ENCODE measurements at places on chromosomes 16 and 17.
A peak's percentile ranks its signal among the peaks of the same experiment; 100 is the strongest.

DNA sequence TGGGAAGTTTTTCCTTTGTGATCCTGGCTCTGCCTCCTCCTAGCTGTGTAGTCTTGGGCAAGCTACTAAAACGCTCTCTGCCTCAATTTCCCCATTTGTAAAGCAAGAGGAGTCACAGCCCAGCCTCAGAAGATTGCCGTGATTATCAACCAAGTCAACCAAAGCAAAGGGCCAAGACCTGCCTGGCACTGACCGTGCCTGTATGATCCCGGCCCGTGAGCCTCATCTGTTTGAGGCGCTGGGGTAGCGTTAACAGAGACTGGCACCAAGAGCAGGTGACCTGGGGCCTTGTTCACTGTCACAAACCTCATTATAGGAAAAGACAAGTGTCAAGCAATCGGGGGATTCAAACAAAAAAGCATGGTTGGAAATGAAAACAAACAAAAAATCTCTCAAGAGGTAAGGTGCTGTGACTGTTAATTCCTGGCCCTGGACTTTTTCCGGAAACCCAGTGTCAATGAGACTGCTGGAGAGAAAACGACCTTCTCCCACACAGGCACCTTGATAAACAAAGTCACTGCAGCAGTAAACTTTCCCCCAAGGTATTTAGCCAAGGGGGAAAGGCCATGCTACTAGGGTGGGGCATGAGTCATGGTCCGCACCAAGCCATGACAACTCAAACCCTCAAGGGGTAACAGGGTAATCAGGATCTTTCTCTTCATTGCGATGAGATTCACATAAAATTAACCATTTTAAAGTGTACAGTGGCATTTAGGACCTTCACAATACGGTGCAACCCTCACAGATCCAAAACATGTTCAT, 5.4 kb downstream of the MEAK7 start:
- DNase-seq = no peak

- no peak for DNase-seq
Observed at GRCh38 chr16:1647856-1648255, 30.2 kb upstream of the JPT2 start.

DNA sequence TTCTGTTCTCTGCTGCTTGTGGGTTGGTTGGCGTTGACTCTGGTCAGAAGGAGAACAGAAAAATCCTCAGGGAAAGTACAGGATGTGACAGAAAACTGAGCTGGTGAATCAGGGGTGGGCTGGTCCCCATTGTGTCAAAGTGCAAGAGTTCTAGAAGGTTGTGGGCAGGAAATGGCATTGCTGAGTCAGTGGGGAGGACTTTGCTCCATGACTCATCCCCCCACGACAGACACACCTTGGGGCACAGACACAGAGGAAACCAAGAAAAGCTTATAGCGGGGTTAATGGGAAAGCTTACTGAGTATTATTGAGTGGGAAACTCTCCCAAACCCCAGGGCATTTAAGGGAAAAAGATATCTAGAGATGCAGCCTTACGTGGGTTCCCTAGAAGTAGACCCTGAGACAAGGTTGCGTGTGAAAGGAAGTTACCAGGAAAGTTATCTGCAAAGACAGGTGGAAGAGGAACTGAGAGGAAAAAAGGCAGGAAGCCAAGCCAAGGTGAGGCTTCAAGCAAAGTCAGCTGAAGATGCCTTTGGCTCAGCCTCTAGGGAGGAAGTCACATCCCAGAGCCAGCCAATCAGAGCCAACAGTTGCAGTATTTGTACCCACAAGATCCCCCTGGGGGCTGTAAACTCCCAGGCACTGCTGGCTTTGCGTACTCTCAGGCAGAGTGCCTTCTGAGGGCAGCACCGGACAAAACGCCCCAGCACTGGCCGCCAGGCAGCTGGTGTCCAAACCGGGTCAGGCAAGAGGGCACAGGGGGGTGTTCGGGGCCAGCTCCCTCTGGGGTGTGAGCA, 86.4 kb downstream of the FOXL1 start:
- DNase-seq = peak; percentile 13

- DNase-seq = no peak
Observed at GRCh38 chr17:48873696-48874443, 18.7 kb upstream of the ATP5MC1 start.

DNA sequence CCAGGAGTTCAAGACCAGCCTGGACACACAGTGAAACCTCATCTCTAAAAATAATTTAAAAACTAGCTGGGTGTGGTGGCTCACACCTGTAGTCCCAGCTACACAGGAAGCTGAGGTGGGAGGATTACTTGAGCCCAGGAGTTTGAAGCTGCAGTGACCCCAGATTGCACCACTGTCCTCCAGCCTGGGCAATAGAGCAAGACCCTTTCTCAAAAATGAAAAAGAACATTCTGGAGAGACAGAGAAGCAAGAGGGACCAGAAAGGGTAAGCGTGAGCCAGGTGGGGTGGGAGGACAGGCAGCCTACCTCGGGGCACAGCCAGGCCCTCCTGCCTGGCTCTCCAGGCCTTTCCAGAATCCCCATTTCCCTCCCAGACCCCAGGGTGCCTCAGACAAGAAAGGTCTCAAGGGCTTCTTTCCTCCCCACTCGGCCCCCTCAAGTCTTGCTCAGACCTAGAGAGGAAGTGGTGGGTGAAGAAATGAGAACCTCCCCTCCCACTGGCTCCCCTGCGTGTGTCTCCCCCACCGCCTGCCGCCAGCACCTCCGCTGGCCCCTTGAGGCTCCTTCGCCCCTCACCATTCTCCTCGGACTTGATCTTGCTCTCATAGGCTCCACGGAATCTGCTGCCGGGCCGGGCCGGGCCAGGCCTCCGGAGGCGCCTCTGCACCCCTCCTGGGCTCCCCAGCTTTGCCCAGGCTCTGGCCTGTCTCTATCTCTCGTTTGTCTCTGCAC, 503 bp downstream of the C16orf54 start:
- DNase-seq = no peak

DNA sequence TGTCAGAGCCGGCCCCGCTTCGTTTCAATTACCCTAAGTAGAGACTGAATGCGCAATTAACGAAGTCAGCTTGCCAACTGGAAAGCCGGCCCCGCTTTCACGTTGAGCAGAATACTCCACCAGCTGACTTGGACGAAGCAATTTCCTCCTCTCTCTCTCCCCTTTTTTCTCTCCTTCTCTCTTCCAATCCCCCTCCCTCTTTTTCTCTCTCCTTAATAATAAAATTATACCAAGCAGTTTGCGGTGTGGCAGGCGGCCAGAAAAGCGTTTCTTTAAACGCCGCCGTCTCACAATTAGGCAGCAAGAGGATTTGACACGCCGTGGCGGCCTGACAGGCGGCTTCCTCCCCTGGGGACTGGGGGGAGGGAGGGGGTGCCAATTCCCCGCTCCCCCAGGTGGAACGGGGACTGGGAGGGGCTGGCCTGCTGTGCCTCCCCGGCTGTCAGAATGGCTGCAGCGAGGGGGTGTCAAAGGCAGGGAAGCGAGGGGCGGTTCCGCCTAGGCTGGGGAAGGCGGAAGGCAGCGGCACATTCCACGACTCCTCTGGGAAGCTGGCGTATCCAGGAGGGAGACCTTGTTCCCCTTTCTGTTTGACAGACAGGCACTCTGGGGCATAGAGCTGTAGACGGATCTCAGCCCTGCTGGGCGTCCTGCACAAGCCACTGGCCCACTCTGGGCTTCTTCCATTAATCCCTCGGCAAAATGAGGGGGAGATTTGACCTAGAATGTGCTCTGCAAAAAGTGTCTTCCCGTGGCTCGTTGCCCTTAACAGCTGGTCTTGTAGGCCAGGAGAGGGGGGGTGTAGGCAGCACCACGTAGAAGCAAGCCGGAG, 52.7 kb downstream of the SREBF1 start:
- DNase-seq = no peak

GRCh38 chr16:70349783-70350182, 3.1 kb downstream of the DDX19A start:
- no peak for DNase-seq

DNA sequence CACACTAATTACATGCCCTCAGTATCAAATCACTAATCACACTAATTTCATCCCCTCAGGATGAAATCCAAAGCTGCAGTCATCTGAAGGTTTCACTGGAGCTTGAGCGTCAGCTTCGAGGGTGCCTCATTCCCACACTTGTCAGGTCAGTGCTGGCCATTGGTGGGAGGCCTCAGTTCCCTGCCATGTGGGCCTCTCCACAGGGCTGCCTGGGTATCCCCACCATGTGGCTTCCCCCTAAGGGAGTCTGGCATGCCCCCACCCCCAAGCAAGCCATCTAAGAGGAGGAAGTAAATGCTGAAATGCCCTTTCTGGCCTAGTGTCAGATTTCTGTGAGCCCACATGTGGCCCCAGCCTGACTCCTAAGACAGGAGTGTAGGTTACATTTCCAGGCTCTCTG, 78.6 kb upstream of the CDH5 start:
- no peak for DNase-seq

DNA sequence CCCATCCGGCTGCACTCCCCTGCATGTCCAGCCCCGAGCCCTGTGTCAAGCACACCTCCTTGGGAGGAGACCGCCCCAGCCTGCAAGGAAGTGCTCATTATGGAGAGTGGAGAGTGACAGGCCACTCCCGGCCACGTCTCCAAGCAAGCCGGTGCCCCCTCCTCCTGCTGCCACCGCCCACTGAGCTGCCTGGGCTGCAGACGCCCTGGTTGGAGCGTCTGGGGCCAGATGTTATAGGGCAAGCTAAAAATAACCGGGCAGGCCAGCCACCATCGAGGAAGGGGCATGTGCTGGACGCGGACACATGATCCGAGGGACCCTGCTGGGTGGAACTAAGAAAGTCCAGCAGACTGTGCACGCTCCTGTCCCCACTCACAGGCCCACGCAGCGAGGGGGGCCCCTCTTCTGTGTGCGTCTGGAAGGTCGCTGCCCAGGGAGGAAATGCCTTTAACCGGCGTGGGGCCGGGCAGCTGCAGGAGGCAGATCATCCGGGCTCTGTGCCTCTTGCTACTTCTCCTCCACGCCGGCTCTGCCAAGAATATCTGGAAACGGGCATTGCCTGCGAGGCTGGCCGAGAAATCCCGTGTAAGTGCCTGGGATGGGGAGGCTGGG, at the start of gene WFDC1:
TSS of gene WFDC1 (plus strand) at position 348 of the 612 bp plus-strand sequence. CDS start at position 442, 94 bp downstream.
- DNase-seq = no peak

DNA sequence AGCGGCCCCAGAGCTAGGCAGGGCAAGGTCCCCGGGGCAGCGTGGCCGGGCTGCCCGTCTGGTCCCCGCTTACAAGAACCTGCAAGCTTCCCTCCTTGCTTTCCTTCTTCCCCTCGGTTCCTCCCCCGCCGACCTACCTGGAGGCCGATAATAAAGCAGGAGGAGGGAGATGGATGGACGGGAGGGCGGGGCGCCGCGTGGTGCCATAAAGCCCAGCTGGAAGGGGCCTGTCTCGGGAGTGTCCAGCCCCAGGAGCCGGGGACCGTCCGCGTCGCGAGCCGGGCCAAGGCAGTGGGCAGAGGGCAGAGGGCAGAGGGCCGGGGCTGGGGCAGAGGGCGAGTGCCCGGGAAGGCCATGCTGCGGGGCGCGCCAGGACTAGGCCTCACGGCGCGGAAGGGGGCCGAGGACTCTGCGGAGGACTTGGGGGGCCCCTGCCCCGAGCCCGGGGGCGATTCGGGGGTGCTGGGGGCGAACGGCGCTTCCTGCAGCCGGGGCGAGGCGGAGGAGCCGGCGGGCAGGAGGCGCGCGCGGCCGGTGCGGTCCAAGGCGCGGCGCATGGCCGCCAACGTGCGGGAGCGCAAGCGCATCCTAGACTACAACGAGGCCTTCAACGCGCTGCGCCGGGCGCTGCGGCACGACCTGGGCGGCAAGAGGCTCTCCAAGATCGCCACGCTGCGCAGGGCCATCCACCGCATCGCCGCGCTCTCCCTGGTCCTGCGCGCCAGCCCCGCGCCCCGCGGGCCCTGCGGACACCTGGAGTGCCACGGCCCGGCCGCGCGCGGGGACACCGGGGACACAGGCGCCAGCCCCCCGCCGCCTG, at the start of gene BHLHA9:
TSS of gene BHLHA9 (plus strand) at position 235 of the 820 bp plus-strand sequence. CDS start at position 355, 120 bp downstream.
- DNase-seq = no peak

GRCh38 chr17:76912421-76913164, 44.4 kb downstream of the MGAT5B start:
- no peak for DNase-seq

DNA sequence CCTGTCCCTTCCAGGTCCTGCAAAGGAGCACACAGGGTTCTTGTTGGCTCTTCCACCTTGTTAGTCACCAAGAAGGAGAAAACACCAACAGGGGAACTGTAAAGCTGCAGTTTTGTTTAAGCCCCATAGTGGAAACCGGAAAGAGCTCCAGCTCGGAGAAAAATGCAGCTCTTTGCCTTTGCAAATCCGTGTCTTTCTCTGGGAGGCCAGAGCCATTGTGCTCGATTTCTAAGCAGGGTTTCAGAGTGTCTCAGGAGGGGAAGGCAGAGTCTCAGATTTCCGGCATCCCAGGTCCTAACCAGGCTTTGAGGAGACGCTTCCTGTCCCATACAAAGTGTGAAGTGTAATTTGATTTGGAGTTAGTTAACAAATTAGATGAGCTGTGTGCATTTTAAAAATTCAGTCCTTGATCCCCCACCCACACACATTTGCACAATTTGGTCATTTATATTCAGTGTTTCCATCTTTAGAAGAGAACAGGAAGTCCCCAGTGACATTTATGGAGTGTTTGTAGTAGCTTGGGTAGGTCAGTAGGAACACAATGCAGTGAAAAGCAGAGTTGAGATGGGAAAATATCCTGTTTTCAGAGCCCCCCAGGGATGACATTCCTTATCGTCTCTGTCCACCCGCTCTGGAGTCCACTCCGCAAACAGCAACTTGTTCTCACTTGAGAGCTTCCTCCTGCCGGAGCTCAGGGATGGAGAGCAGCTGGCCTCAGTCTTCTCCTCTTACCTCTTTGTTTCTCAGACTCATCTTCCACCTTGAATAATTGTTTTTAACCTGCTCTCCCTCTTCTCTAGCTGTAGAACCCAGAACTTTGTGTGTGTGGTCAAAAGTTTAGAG, 331.9 kb downstream of the SEC14L1 start:
- no peak for DNase-seq

DNA sequence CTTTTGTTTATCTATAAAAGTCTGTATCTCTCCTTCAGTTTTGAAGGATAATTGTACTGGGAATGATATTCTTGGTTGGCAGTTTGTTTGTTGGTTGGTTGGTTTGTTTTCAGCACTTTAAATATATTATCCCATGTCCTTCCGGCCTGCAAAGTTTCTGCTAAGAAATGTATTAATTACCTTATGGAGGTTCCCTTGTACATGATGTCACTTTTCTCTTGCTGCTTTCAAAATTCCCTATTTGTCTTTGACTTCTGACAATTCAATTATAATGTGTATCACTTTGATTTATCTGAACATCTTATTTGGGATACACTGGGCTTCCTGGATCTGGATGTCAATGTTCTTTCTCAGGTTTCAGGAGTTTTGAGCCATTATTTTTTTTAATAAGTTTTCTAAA, 4.1 kb upstream of the KRT34 start:
- DNase-seq = no peak

- DNase-seq = no peak
Observed at GRCh38 chr17:17669580-17670235, 11.6 kb upstream of the RAI1 start.

GRCh38 chr17:7636163-7636562, 6.2 kb downstream of the SHBG start:
- no peak for DNase-seq

GRCh38 chr17:11916091-11916490, 81.2 kb downstream of the ZNF18 start:
- DNase-seq = no peak
